Activated CD4-positive, alpha-beta T cell treated with anti-CD3 and anti-CD28 coated beads for 48 hours (primary cell): ENCODE measurements at places on chromosomes 13 and 19.

GRCh38 chr13:52599037-52599847 lies 43.0 kb upstream of the HNRNPA1L2 start:
- DNase-seq, result no peak

GRCh38 chr19:5059213-5059574 lies 90.3 kb downstream of the KDM4B start:
- DNase-seq, result no peak

DNA sequence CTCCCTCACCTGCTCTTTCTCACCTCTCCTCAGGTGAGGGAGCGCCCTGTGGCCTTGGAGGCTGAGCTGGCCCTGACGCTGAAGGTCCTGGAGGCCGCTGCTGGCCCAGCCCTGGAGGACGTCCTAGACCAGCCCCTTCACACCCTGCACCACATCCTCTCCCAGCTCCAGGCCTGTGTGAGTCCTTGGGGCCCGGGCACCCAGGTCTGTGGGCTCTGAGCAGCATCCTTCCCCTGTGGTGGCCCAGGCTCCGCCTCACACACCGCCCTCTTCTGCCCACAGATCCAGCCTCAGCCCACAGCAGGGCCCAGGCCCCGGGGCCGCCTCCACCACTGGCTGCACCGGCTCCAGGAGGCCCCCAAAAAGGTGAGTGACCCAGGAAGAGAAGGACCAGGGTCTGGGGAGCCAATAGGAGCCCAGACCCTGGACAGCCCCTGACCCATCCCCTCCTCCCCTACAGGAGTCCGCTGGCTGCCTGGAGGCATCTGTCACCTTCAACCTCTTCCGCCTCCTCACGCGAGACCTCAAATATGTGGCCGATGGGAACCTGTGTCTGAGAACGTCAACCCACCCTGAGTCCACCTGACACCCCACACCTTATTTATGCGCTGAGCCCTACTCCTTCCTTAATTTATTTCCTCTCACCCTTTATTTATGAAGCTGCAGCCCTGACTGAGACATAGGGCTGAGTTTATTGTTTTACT lies 1.9 kb downstream of the IFNL1 start:
- peak; percentile 27 for DNase-seq

GRCh38 chr19:29560313-29561075 lies 34.7 kb downstream of the VSTM2B start:
- no peak for DNase-seq

DNA sequence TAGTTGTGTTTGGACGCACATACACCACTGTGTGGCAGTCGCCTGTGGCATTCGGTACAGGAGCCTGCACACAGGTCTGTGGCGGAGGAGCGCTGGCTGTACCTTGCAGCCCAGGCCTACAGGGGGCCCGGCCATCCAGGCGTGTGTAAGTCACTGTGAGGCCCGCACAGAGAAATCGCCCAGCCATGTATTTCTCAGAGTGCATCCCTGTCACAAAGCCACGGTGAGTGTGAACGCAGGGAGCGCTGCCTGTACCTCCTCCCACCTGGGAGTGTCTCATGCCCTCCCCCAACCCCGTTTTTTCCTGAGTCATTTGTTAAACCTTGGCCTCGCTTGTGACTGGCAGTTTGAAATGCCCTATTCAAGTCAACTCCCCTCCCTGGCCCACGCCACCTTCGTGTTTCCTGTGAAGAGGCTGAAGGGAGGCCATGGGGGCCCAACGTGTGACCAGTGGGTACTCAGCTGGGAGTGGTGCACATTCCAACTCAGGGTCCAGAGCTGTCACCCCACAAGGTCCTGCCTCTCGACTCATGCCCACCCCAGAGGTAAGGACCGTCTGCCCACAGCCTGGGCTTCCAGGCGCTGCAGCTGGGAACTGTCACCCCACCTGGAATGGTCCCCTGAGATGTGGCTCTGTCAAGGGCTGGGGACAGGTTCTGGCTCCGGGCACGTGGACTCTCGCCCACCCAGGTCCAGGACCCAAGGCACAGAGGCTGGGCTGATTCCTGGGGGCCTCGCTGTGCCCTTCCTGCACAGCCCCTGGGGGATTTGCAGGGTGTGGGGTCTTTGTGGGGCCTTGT lies 11.6 kb upstream of the RASA3 start:
- peak; percentile 71 for DNase-seq

DNA sequence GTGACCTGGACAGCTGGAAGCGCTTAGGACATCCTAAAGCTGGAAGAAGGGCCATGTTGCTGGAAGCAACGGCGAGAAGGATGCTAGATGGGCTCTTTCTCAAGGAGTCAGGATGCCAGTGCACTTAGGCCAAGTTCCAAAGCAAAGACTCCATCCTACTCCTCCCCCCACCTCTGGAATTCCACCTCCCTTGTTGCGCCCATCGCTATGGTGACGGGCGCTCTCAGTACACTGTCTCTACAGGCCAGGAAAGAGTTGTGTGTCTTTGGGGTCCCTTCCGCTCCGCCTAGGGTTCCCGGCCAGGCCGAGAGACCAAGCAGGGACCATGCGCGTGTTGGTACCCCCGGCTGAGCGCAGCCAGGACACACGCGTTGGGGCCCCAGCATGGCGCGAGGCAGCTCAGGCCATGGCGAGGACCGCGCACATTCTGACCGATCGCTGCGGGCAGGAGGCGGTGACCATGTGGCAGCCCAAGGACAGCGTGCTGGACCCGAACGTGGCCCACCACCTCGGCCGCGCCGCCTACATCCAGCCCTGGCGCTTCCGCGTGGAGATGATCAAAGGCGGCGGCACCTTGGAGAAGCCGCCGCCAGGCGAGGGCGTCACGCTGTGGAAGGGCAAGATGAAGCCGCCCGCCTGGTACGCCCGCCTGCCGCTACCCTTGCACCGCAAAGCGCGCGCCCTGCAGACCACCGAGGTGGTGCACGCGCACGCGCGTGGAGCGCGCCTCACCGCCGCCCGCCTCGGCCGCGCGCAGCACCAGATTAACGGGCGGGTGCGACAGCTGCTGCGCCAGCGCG lies 31.0 kb upstream of the SLC1A6 start:
- DNase-seq, result no peak

GRCh38 chr19:34999498-35000337 lies at the start of gene GRAMD1A:
Gene GRAMD1A (plus strand): TSS chr19:35000323. CDS start chr19:35000479, 156 bp downstream.
- peak; percentile 80 for DNase-seq

DNA sequence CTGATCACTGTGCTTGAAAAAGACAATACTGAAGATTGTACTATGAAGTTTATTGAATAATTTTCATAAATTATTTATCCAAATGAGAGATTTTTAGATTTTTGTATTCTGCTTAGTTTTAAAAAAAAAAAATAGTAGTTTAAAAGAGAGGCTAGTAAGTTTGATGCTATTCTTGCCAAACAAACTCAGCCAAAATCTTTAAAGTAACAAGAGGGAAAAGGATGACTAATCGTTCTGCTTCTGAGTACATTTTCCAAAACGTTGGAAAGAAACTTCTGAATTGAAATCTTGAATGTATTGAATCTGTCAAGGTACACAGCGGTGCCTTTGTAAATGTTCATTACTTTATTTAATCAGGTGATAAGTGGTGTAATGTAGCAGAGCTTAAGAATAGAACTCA lies 34.4 kb downstream of the NUP58 start:
- DNase-seq, result no peak

DNA sequence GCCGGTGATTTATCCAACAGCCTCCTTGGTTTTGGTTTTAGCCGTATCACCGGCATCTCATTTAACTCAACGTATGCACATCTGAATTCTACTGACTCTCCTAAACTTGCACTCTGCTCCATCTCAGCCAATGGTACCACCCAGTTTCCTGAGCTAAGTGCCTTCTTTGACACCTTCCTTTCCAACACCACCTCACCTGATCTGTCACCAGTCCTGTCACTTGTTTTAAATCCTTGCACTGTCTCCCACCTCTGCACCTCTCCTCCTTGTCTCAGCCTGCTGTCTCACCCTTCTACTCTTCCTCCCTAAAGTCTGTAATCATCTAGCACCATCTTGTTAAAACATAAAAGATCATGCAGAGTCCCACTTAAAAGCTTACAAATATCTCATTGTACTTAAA lies 28.1 kb upstream of the TPT1 start:
- no peak for DNase-seq

GRCh38 chr19:13169769-13170168 lies 19.6 kb downstream of the IER2 start:
- DNase-seq, result no peak

- DNase-seq, result no peak
These were observed 43.3 kb downstream of the ZNF146 start for GRCh38 chr19:36258028-36258875.

DNA sequence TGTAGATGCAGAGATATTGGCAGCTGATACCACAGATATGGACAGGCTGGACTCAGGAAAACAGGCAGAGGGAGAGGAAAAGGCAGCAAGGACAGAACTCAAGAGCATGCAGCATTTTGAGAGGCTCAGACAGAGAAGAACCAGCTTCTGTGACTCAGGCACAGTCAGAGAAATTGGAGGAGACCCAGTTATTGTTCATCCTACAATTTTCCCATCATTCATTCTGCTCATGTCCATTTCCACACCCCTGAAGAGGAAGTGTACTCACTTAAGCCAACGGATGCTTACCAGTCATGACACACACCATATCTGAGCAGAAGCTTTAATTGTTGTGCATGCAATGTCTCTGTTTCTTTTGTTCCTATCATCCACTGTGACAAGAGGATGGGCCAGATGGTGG lies 359.8 kb upstream of the HTR2A start:
- DNase-seq, result no peak

DNA sequence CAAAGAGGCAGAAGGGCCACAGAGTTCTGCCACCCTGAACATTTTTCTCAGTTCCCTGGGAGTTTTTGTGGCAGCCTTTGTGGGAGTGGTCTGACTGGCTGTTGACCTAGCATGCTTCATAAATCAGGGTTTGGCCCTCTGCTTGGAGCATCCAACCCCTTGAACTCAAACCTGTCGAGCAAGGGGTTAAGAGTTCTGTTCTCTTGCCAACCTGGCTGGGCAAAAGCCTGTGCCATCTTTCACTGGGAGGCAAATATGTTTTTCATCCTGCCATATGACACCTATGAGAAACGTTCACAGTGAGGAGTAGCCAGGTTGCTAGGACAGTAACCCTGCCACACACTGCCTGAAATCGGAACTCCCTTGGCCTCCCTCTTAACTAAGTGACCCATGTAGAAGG lies 7.7 kb upstream of the TEX26 start:
- DNase-seq, result no peak

- DNase-seq, result peak; percentile 22
These were observed 18.9 kb downstream of the VASP start for GRCh38 chr19:45526143-45526542.

- no peak for DNase-seq
These were observed 13.5 kb downstream of the C13orf46 start for GRCh38 chr13:113960276-113960948.

DNA sequence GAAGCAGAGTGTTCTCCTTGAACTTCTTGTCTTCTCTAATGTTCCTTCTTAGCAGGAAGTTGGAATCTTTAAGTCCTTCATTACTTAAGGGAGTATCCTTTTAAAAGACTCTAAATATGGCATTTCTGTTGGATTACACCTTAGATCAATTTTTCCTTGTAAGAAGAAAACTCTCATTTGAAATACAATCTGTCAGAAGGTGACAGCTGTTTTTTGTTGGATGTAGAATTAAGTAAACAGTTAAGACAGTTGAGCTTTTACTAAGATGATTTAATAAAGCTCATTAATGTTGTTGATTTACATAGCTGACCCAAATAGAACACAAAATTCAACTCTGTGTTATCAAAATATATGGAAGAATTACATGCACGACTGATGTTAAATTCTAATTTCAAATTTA lies 16.7 kb upstream of the MBNL2 start:
- no peak for DNase-seq

- DNase-seq, result no peak
These were observed 64.8 kb downstream of the NHLRC3 start for GRCh38 chr13:39102981-39103490.

DNA sequence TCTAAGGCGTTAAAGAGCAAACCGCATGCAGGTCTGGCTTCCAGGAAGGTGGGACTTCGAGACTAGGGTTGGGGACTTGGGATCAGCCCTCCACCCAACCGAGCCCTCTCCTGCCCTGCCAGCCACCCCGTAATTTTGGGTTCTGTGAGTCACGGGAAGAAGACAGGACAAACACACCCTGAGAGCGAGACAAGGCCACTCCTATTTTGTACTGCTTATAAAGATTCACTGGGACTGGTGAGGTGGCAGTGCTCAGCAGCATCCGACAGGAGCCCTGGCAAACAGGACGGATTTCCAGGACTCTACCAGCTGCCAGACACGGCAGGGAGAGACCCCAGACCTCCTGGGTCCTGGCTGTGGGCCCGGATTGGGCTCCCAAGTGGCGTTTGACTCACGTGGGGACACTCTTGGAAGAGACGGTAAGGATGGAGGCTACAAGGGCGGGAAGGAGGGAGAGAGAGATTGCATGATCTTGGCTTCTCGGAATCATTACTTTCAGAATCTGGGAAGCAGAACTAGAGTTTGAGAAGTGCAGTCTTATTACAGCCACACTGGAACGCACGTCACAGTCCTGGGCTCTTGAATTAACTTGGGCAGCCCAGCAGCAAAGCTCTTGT lies at the start of gene C5AR2:
Gene C5AR2, plus strand, starts transcription at position 245 of the 617 bp plus-strand sequence. CDS start 8,625 bp downstream, outside the sequence.
- no peak for DNase-seq

DNA sequence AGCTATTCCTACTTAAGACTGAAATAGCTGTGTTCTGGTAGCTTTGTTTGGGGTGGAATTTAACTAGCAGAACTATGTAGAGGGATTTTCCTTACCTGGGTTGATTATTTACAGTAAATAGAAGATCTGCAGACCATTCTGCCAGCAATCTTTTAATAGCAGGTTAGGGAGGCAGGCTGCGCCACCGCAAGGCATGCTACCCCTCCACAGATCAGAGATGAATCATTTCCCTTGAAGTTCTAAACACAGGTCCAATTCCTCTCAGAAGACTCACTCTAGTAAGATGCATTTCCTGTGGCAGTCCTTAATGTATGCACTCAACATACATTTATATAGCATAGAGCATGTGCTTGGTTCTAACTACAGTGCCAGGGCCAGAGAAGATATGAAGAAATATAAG lies 109.0 kb downstream of the TNFRSF19 start:
- peak; percentile 32 for DNase-seq

- DNase-seq, result no peak
These were observed 39.1 kb downstream of the TEX26 start for GRCh38 chr13:30971575-30971974.

DNA sequence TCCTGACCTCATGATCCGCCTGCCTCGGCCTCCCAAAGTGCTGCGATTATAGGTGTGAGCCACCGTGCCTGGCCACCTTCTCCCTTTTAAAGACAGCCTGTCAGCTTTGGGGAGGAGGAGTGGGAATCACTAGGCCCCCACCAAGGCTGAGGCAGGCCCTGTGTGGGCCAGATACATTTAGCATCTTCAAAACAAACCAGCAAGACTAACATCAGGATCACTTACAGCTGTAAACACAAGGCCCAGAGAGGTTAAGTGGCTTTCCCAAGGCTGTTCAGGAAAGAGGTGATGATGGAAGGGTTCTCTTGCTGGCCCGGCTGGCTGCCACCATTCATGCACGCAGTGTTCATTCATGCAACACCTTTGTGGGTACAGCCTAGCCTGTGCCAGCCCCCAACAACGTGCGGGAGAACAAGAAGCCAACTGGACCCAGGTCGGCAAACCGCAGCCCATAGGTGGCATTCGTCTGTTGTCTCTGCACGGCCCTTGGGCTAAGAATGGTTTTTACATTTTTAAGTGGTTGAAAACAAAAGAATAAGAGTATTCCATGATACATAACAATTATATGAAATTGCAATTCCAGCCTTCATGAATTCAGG lies 23.0 kb downstream of the IER2 start:
- no peak for DNase-seq

- DNase-seq, result no peak
These were observed 4.8 kb downstream of the COLGALT1 start for GRCh38 chr19:17560205-17560595.

GRCh38 chr19:29098091-29098490 lies 114.9 kb downstream of the UQCRFS1 start:
- no peak for DNase-seq

GRCh38 chr19:45955905-45956608 lies 17.6 kb downstream of the NOVA2 start:
- DNase-seq, result no peak
